ENCODE measurements at places on chromosomes 12 and 14. TPM values are rescaled to one million over a fixed set of nuclear protein-coding genes. Genes with fewer than 3 reads are reported as not detected.
A peak's percentile ranks its signal among the peaks of the same experiment; 100 is the strongest.

DNA sequence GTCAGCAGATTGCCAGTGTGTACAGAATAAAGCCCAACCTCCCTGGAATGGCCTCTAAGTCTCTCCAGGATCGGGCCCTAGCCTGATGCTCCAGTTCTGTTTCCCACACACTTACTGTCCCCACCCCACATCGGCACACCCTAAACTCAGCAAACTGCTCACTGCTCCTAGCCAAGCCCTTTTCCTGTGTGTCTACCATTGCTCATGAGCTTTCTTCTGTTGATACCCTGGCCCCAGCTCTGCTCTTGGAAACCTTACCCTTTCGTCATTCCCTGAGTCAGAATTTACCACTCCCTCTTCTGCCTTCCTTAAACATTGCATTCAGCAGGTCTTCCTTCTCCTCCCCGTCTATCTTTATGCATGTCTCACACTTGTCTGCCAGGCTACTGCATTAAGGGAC lies 158.9 kb downstream of the TMX1 start:
- DNase-seq: no peak

- peak; percentile 55 for DNase-seq
These were observed 20.6 kb upstream of the PCNX1 start for GRCh38 chr14:70886421-70887206.

DNA sequence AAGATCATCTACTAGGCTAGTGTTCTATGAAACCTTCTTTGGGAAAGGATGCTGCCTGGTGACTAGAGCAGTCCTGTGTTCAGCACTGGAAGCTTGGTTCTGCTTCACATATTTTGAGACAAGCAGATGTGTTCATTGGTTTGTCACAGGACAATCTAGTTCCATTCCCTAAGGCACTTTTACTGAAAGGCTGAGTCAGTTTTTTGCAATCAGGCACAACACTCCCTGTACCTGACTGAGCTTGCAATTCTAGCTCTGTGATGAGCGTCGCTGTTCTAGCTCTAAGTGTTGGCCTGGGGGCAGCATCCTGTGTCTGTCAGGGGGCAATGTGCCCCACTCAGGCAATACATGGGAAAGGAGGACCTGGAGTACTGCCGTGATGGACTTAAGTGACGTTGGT lies 144.4 kb downstream of the CAND1 start:
- DNase-seq: no peak

GRCh38 chr12:75725521-75726111 lies 214.2 kb upstream of the KRR1 start:
- no peak for DNase-seq

Gene HHIPL1
- 0.35 TPM for total RNA-seq

All from CD4-positive, alpha-beta memory T cell (primary cell).